Epithelial cell of esophagus (primary cell): ENCODE measurements at places on chromosomes 2 and 18.

GRCh38 chr2:236257136-236257535, 7.1 kb downstream of the ASB18 start:
- no peak for DNase-seq

DNA sequence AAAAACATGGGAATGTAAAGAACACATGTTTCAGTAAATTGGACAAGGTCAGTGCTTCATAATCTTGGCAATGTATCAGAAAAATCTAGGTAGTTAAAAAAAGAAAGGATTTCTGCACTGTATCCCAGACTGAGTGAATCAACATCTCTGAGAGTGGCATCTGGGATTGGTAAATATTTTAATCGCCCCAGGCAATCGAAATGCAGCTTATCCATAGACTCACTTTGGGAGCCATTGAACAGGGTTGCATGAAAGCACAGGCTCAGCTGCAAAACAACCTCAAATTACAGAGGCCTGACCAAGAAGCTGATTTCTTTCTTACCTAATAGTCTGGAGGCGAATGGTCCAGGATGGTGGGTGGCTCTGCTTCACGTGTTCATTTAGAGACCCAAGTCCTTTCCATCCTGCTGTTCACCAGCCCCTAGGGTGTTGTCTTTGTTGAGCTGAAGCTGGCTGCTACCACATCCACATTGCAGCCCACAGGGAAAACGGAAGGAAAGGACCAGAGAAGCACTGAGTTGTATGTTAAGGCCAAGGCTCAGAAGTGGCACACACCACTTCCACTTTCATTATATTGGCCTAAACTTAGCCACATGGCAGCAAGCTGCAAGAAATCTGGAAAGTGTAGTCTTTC, 59.0 kb downstream of the MOGAT1 start:
- DNase-seq = peak; percentile 46

DNA sequence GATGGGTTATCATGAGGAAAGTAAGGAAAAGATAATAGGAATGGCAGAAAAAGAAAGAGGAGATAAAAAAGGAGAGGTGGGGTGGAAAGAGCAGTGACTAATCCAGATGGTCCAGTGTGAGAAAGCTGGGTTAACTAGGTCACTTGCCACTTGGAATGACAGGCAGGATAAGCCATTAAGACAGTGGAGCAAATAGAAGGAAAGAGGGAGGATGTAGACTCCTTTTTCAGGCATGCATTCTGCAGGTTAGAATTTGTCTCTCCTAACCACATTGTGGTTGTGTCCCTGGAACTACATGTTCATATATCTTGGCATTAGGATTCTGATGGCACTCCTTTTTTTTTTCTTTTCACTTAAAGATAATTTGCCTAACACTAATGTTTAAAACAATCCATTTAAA, 13.4 kb upstream of the NEMP2 start:
- peak; percentile 48 for DNase-seq

GRCh38 chr2:174551697-174552096, 45.9 kb downstream of the WIPF1 start:
- no peak for DNase-seq

DNA sequence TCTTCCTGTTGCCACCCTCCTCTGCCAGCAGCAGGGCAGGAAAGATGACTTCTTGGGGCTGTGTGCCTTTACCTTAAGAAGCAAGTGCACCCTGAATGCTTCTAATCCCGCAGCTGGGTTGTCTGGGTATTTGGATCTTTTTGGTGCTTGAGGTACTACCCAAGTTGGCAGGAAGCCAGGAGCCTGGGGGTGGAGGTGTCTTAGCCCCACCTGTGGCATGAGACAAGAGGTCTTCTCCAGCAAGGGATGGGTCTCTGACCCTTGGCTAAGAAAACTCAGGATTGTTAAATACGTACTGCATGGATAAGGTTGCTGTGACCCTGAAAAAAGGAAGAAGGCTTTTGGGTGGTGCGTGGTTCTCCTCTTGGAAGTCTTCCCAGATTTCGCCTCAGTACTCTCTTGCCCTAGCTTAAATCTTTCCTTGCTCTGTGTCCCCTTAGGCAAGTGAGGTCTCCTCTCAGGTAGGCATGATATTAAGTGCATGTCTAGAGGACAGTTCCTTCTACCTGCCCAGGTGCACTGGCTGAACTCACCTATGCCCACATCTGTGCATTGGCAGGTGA, 4.3 kb downstream of the HPCAL1 start:
- DNase-seq = no peak

DNA sequence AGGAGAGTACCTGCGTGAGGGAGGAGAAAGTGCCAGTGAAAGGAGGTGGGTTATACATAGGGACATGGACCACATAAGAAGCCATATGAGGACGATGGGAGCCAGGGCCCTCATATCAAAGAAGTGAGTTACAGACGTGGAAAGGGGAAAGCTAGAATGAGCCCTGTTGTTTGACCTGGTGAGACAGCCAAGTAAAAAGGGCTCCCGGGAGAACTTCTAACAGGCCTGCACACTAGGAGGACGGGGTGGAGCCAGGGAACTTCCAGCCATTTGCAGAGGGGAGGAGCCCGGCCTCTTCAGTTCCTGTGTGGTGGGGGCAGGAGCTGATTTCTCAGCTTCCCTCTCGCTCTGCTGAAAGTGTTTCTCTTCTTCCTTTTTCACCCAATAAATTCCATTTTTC, 84.1 kb upstream of the SLC66A3 start:
- DNase-seq = no peak

- DNase-seq = no peak
These were observed 408.7 kb downstream of the PIK3C3 start for GRCh38 chr18:42363446-42364441.

GRCh38 chr2:191670076-191670475, 7.9 kb upstream of the NABP1 start:
- no peak for DNase-seq

DNA sequence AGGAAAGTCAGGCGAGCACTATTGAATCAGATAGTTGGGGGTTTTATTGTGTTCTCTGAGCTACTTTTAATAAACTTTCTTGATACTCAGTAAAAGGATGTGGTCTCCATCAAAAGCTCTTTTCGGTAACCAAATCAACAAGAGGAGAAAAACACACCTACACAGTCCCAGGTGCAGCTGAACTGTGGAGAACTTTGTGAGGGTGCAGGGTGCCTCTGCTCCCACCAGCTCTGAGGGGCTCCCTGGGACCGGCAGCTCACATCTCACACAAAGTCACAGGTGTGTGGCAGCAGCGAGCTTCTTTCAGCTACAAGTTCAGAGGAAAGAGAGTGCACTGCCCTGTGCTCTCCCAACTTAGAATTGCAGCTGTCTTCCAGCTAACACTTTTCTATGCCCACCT, 650.4 kb downstream of the RNF144A start:
- no peak for DNase-seq

DNA sequence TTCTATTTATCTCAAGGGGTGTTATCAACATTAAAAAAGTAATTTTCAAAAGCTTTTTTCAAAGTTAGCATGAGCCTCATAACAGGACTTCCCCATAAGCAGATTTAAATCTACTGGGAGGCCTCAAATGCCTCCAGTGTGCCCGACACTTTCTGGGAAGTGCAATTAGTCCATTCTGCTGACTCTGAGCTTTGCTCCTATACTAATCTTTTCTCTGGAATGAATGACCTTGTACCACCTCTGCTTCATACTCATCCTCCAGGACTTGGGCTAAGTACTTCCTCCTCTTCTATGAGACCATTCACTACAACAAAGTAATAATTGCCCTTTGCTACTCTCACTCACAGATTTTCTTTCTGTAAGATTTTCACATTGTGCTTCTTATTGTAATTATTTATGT, 111.1 kb downstream of the RIT2 start:
- no peak for DNase-seq

DNA sequence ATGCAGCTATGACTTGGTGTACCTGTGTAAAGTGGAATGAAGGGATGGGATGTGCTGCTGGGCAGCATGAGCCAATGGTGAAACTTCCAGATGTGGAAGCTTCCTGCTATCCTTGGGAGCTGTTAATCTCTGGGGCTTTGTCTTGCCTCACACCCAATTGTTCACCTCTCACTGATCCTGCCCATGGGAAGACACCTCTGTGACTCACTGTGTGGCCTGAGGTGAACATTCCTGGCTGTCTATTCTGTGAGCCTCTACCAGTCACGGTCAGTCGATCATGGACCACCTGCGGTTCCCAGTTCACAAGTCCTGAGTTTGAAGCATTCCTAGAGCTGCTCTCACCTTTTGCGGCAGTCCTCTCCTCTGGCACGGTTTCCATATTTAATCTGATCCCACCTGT, 12.1 kb downstream of the NEURL3 start:
- DNase-seq = peak; percentile 89

DNA sequence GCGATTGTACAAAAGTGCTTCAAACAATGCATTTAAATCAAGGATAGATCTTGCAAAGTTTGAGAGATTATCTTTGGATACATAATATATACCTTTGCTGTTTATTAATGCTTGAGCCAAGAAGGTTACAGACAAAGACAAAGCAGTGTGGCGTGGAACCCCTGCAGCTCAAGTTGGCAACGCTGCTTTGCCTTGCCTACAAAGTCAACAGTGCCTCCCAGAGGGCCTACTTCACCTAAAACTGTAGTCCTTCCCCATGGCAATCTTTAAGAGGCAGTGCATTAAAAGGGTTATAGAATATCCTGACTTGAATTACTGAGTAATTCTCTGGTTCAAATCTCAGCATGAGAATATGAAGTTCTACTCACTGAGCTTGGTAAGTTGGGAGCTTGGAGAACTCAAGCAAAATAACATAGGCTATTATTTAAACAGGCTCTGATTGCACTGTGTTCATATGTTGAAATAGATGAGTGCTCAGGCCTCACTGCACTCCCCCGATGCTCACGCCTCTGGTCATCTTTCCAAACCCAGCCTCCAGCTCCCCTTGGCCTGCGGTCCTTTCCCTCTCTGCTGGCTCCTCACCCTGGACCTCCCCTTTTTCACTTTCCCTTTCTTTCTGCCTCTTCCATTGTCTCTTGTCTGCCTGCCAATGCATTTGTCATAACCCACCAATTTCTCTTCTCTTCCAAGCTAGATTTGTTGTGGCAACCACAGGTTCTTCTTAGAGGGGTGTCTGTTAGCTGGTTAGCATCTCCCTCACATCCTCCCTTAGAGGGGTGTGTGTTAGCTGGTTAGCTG, 96.5 kb downstream of the MYT1L start:
- no peak for DNase-seq

GRCh38 chr2:200383380-200384110, 77.1 kb downstream of the SPATS2L start:
- DNase-seq = peak; percentile 48

GRCh38 chr2:69545477-69545932, 98.0 kb downstream of the AAK1 start:
- no peak for DNase-seq

- DNase-seq = no peak
These were observed 209.2 kb downstream of the ARL4C start for GRCh38 chr2:234287650-234288049.

- no peak for DNase-seq
These were observed 184.7 kb downstream of the CD226 start for GRCh38 chr18:69763002-69763401.

GRCh38 chr2:1546023-1546591, 132.8 kb downstream of the TPO start:
- peak; percentile 62 for DNase-seq

GRCh38 chr2:233062451-233062850, 2.3 kb downstream of the INPP5D start:
- no peak for DNase-seq

DNA sequence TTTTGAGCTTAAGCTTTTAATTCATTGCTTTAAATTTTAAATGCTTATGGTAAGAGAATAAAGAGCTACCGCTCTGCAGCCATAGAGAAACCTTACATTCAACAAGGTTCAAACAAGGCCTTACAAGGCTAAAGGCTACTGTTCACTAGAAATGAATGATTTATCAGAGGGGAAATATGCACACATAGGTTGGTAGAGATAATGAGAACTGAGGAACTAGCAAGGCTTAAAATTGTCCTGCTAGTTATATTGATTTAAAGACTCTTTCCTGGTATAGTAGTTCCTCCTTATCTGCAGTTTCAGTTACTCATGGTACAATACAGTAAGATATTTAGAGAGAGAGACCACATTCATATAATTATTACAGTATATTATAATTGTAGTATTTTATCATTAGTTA, 193.4 kb downstream of the WDR7 start:
- no peak for DNase-seq

GRCh38 chr2:147559070-147559725, 285.6 kb upstream of the ACVR2A start:
- DNase-seq = no peak

GRCh38 chr18:22412176-22412911, 5.4 kb downstream of the CTAGE1 start:
- DNase-seq = peak; percentile 52

GRCh38 chr2:204673877-204674276, 128.6 kb downstream of the PARD3B start:
- peak; percentile 64 for DNase-seq

GRCh38 chr2:39246382-39246980, 2.7 kb upstream of the CDKL4 start:
- DNase-seq = no peak

DNA sequence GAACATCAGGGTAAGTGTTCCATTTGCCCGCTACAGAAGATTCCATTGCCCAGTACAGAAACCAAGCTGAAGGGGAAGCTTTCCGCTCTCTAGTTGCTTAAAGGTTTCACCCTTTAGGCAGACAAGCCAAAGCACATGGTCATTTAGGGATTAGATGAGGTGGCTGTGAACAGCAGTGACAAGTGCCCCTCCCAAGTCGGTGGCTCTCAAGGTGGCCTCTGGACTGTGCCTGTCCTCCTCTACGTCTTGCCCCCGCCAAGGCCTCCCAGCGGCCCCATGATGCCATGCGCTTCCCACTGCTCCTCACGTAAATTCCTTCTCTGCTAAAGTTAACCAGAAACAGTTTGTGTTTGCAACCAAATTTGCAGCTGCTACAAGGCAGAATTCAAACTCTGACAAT, 24.2 kb upstream of the PTPN4 start:
- DNase-seq = no peak

- DNase-seq = no peak
These were observed 19.9 kb downstream of the SNORC start for GRCh38 chr2:232889876-232890401.

DNA sequence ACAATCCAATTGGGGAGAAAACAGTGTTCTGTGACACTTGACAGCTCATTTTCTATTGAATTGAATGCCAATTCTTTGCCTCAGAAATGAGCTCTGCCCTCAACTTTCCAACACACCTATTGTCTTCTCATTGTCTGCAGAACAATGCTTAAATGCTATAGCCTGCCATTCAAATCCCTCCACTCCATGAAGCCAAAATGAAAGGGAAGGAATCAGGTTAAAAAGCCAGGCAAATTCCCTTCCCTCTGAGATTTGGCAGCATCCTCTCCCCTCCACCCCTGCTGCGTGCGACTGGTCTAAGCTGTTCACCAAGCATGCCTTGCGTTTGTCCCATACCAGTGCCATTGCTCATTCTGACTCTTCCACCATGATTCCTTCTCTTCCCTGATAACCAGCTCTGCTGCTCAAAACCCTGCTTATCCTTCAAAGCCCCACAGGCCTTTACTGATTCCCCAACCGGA, 32.4 kb upstream of the TMEM131 start:
- peak; percentile 38 for DNase-seq

DNA sequence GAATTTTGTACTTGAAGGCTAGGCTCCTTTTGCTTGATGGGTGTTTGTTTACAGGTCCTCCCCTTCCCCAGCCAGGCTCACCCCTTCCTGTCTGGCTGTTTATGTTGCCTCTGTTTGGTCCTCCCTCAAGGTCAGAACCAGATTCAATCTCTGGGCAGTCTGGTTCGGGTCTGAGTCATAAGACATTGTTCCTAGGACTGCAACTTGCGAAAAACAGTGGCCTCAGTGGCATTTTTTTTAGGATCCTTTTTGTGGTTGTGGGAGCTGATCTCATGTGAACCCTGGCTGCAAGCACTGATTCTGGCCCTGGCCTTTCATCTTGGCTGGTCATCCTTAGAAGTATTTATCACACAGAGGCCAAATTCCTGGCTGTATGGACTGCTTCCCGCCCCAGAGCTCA, 370.4 kb downstream of the CLIP4 start:
- no peak for DNase-seq

GRCh38 chr2:238582159-238582558, 155.4 kb downstream of the ASB1 start:
- no peak for DNase-seq
